Fibroblast of the aortic adventitia (primary cell): ENCODE measurements at places on chromosomes 7 and 10.

GRCh38 chr7:111732923-111733322 lies 170.6 kb upstream of the IMMP2L start:
- no peak for DNase-seq

- peak; percentile 89 for DNase-seq
Measured at GRCh38 chr10:84348860-84349259, 20.5 kb downstream of the CCSER2 start.

- DNase-seq = no peak
Measured at GRCh38 chr7:100433592-100434296, 2.6 kb downstream of the PPP1R35 start.

GRCh38 chr7:2360796-2361195 lies 6.2 kb downstream of the EIF3B start:
- peak; percentile 69 for DNase-seq

GRCh38 chr7:137757146-137757925 lies 89.4 kb downstream of the DGKI start:
- DNase-seq = no peak

DNA sequence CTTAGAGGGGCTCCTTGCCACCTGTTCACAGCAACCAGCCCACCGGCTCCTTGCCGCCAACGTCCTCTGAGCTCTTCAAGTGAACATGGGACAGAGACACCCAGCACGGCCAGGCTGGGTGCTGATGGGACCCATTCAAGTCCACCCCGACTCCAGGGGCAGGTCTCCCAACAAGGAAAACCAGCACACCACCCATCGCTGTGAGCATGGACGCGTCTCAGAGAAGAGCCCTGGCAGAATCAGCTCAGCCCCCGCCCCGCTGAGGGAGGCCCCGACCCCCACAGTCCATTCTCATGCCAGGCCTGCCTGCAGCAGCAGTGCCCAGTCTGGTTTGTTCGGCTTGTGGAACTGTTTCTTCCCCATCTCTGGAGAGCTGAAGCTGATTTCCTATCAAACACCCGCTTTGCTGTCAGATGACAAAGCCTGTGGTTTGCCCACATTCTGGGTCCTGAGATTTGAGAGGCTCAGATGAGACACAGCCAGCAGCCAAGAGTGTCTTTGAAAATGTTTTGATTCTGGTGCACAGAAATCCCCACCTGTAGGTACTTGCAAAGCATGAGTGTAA lies 216.6 kb downstream of the ZMYND11 start:
- no peak for DNase-seq

DNA sequence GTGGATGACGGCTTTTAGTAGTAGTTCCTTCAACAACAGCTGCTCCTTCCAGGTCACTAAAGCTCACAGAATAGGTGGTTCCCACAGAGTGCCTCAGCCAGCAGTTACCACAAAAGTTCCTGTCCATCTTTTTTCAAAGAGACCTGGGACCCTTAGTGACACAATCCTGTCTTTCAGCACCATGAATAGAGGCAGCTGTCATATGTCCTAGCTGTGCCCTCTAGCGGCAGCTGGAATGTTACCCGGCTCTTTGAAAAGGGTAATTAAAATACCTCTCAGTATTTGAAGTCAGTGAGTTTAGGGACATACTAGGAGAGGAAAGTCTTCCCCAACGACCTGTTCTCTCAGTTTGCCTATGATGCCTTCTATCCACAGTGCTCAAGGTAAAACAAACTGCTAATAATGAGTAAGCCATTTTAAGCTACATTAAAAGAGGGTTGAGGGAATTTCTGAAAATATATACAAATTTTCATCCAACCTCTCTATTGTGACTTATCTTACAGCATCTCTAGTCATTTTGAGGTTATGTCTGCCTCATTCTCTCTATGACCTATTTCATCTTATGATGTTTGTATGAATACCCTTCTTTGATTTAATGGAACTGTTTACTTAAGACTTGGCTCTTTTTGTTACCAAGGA lies 290.8 kb downstream of the NXPH1 start:
- DNase-seq = no peak

GRCh38 chr10:62919776-62920175 lies 103.6 kb upstream of the EGR2 start:
- DNase-seq = peak; percentile 67

GRCh38 chr10:90591629-90592028 lies 266.2 kb downstream of the HTR7 start:
- DNase-seq = no peak

DNA sequence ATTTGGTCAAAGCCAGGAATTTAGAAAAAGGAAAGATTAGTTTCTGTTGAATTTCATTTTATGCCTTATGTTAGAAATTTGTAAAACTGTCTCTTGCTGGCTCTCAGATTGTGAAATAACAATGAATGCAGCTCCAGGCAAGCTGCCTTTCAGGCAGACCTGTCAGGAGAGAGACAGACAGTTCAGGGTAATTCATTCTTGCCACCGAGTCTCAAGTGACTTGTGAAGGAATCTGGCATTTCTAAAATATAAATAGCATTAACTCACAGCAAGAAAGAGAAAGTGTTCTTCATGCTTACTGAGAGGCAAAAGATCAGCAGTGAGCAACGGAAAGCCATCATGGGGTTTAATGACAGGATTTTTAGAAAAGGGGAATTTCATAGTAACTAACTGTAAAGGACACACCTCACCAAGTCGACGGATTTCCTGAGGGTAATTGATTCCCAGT lies 442.3 kb upstream of the AKR1E2 start:
- peak; percentile 48 for DNase-seq

DNA sequence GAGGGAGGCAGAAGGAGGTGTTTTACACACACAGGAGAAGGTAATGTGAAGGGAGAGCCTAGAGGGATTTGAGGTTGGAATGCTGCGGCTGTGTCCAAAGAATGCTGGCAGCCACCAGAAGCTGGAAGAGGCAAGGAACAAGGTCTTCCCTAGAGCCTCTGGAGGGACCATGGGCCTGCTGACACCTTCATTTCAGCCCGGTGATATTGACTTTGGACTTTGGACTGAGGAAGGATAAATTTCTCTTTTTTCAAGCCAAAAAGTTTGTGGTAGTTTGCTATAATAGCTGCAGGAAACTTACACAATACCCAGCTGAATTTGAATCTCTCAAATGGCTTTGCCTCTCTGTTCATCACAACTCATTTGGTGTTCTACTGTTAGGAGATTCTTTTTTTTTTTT lies 34.6 kb downstream of the UBN2 start:
- no peak for DNase-seq

GRCh38 chr7:26369593-26369992 lies 77.9 kb downstream of the SNX10 start:
- peak; percentile 60 for DNase-seq

DNA sequence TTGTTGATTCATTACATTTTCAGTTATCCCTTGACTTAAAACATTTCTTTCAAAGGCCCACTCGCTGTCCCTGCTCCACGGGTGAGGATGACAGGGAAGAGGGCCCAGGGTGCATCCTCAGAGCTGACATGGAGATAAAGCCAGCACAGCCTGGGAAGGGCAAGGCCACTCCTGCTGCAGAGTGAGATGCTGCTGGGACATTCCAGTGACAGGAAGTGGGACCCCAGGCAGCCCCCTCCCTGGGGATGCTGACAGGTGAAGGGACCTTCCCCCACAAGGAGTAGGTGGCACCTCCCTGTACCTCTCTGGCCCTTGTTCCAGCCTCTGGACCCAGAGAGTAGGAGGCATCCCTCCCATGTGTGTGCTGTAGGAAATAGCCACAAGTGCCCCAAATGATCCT lies 97.8 kb upstream of the DDC start:
- no peak for DNase-seq

DNA sequence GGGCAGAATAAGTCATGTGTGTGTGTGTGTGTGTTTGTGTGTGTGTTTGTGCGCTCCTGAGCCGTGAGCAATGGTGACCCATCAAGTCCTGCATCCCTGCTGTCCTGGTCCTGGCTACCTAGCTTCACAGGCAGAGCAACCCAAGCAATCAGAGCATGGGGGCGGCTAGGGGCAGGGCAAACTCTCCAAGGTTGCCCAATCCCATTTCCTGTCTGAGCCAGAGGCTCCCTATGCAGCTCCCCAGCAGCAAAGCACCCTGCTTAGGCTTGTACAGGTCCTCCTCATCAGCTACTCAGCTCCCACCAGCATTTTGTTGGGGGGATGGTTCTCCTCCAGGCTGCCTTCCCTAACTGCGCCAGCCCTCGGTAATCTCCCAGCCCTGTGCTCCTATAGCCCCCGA lies 31.1 kb upstream of the CRHR2 start:
- no peak for DNase-seq

DNA sequence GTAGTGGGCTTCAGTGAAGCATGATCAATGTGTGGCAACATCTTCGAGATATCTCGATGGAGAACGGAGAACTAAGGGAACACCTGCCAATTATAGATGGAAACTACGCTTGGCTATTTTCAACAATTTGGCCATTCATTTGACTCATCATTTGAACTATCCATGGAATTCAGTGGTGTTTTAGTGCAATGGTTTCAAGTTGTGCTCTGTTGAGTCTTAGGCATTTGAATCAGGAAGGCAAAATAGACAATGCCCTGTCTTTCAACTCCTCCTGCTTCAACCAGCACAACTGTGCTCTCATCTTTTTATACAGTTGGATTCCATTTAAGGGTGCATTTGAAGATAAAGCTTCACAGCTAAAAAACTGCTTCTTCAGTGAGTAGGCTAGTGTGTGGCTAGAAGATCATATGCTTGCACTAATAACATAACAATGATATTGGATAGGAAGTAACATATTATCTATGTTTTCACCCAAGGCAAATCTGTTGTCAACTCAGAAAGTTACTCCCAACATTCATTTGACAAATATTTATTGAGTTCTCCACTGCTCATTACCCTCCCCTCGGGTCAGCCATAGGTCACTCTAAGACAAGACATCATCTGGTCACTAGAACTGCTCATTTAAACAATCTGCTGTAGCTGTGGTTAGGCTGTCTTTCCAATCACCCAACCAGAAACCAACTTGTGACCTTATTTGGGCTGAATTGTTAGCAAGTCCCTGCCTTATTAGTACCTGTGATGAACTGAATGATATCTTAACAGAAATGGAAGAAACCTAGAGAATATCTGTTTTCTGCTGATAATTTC lies 314.1 kb upstream of the SP4 start:
- no peak for DNase-seq

DNA sequence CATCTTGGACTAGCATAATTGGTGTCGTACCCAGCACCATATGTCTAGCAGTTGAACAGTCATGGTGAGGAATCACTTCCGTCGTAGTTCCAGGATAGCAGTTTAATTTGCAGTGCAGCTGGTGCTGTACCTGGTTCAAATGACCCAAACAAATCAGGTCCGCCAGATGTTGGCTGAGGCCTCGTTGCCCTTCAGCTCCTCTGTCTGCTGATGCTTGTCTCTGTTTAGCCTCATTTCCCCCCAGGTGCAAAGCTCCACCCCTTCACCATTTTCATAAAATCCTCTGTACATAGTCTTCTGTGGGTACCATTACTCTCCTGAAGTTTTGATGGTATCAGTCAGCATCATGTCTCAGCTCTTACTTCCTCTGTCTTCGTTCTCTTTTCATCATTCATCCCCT lies 35.1 kb downstream of the UMAD1 start:
- DNase-seq = no peak

DNA sequence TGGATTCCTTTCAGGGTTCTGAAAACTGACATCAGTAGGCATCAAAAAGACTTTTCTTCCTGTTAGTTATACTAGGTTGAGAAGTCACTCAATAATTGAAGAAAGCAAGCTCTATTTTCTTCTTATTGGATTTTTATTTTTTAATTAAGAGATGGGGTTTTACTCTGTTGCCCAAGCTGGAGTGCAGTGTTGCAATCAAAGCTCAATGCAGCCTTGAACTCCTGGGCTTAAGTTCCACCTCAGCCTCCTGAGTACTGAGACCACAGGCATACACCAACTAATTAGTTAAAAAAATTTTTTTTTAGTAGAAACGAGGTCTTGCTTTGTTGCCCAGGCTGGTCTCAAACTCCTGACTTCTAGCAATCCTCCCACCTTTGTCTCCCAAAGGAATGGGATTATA lies 28.0 kb downstream of the PIP4K2A start:
- no peak for DNase-seq
